NCI-H1436 (cell line): ENCODE measurements at places on chromosomes 7 and 10.

DNA sequence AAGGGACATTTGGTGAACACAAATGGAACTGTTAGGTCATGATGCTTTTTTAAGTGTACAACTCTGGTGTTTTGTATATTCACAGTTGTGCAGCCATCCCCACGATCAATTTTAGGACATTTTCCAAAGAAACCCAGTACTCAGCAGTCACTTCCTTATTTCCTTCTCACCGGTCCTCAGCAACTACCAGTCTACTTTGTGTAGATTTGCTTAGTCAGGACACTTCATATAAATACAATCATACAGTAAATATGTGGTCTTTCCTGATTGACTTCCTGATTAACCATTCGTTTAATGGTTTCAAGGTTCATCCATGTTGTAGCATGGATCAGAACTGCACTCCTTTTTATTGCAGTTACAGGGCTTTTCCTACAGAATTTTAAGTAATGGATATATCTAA, 14.4 kb downstream of the SGPL1 start:
- no peak for DNase-seq

GRCh38 chr7:1508277-1508758, 4.1 kb upstream of the INTS1 start:
- DNase-seq, result no peak

DNA sequence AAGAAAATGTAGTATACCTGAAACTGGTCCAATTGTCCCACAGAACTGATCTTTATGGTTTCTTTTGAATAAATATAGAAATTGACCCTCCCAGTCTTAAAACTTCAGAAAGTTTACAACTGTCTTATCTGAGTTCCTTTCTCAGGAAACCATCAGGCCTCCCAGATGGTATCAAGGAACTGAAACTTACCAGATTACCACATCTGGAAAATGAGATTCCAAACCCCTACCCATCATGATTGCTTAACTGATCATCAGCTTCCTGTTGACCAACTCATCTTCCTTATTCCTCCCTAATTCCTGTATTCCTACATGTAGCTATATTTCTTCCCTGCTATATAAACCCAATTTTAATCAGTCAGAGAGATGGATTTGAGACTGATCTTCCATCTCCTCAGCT, 5.5 kb downstream of the VWDE start:
- no peak for DNase-seq

DNA sequence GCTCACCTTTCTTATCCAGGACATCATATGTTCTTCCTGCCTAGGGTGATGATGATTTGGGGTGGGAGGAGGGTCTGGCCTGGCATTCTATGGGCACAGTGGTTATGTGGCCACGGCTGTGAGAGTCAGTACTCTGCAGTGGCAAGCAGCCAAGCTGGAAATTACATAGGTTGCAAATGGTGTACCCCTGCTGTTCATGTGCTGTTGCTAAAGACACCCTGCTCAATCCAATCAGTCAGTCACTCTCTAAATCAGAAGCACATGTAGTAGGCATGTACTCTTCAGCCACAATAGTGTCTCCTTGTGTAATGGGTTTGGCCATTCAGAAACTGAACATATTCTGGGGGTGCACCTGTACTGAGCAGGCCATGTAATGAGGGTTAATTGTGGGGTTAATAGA, 449.1 kb upstream of the ANKRD30A start:
- no peak for DNase-seq

DNA sequence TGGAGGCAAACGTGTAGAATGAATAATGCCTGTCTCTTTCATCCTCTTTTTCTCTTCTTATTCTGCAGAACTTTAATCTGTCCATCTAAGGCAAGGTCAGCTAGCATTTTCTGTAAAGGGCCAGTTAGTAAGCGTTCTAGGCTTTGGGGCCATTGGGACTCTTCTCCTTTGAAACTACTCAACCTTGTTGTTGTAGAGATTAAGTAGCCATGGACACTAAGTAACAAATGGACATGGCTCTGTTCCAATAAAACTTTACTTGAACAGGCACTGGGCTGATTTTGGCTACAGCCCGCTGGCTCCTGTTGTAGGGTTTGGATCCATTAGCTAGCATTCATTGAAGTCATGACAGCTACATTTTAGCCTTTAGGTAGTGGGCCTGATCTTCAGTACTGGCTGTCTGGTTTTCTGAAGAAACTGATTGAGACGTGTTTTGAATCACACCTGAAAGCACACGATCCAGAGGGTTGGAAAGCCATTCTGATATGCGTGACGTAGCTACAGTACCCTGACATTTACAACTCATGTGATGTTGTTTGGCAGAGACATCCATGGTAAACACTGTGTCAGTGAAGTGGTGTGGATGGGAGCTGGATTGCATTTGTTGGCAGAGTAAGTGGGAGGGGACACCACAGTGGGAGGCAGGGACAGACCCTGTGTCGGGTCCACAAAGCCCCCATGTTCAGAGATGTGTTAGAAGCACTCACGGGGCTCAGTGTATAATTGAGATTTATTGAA, 92.5 kb downstream of the MTPN start:
- no peak for DNase-seq
